Lower leg skin (tissue), 4 donors: ENCODE measurements at places on chromosomes 1 and 21. TPM values are rescaled to one million over a fixed set of nuclear protein-coding genes. Genes with fewer than 3 reads are reported as not detected.

The C1QC gene
- 12.9 TPM for total RNA-seq

The PROK1 gene
- 0.78 TPM for total RNA-seq

The RGS8 gene
- total RNA-seq, result not detected

The HES2 gene
- 47.7 TPM for total RNA-seq

The OSCP1 gene
- 4.0 TPM for total RNA-seq

The ICOSLG gene
- total RNA-seq, result 10.4 TPM

The PLA2G2A gene
- 14.0 TPM for total RNA-seq

The BRDT gene
- total RNA-seq, result not detected

The THEMIS2 gene
- 10.3 TPM for total RNA-seq

DNA sequence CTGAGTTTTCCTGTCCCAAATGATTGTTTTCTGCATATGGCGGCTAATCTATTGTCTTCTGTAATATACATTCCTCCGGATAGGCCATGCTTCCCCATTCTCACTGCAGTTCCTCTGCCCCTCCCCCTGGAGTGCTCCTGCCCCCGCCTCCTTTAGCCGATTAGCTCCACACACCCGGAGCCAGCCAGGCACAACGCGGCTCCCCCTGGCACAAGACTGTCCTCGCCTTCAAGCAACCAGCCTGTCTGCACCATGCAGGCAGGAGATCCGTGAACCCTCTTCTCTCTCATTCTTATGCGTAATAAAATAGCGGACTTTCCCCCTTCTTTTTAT lies 18.0 kb downstream of the SERTAD4 start:
- no peak for DNase-seq

DNA sequence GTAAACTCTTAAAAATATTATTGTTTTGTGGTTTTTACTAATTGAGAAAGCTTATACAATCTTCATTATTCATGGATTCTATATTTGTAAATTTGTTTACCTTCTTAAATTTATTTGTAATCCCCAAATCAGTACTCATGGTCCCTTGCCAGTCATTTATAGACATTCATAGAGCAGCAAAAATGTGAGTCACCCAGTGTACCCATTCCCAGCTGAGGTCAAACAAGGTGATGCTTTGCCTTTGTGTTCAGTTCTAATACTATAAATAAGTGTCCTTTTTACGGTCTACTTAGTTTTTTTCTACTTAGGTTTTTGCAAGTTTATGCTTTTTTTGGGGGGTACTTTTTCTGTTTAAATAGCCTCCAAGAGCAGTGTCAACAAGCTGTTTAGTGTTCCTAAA lies 36.1 kb downstream of the SORT1 start:
- DNase-seq, result no peak

GRCh38 chr21:28899220-28899619 lies 93.5 kb downstream of the LTN1 start:
- no peak for DNase-seq

DNA sequence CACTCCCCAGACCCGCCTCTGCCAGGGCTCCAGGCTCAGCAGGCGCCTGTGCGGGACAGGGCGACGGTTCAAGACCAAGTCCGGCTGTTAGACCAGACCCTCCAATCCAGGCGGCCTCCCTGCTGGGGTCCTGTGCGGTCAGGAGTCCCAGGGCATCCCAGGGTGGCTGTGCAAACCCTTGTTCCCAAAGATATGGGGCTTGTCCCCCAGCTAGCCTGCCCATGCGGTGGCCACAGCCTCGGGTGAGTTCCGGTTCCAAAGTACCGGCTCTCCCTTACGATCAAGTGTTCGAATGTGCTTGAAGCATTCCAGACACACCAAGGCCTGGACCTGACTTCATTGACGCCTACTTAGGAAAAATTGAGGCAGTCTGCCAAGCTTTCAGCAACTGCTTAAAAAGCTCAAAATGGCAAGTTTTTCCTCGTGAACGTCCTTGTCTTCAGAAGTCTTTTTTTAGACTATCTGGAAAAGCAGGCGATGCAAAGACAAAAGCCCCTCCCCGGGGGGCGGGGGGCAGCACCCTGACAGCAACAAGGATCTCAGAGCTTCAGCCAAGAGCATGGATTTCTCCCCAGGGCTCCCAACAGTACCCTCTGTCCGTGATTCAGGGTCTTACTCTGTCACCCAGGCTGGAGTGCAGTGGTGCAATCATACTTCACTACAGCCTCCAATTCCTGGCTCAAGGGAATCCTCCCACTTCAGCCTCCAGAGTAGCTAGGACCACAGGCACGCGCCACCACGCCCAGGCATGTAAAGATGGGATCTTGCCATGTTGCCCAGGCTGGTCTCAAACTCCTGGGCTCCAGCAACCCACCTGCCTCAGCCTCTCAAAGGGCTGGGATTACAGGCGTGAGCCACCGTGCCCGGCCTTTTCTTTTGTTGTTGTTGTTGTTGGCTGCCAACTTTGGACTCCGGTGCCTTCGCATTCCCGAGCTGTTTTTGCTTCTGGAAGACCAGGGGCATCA lies 2.3 kb downstream of the FAAP20 start:
- DNase-seq, result no peak

DNA sequence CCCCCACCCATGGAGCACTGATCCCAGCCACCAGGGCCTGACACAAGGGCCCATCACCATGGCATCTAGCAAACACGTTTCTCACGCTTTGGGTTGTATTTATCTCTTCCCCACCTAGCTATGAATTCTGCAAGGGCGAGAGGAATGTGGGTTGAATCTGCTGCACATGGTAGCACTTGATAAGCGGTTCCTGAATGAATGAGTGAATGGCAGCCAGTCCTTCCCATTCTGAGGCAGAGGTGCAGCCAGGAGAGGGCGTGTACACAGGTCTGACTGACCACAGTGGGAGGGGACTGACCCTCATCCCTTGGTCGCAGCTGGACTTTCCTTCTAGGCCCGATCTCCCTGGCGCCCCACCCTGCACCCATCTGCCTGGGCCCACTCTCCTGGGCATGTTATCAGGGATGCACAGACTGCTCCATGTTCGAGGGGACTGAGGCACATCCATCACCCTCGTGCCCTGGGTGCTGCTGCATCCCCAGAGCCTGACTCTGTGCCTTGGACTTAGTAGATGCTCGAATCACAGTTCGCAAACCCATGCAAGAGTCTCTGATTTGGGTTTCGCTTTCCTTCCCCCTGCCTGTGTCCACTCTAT lies 1.0 kb downstream of the RD3 start:
- no peak for DNase-seq

DNA sequence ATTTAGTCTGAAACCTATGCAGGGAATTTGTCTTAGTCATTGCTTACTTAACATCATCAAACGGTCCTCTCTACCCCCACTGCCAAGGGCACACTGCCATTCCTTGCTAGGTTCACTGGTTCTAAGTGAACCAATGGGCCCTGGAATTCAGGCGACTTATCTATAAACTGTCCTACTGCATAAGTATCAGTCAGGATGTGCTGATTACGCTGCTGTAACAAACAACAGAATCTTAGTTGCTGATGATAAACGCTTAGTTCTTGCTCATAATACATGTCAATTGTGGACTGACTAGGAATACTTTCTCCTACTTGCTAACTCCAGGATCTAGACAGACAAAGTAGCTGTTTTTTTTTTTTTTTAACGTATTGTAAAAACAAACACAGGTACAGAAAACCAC lies 136.1 kb downstream of the PRDM2 start:
- no peak for DNase-seq

- no peak for DNase-seq
Measured at GRCh38 chr1:88648706-88649105, 35.4 kb upstream of the PKN2 start.
